ENCODE measurements at places on chromosomes 11 and 22.
A peak's percentile ranks its signal among the peaks of the same experiment; 100 is the strongest.

DNA sequence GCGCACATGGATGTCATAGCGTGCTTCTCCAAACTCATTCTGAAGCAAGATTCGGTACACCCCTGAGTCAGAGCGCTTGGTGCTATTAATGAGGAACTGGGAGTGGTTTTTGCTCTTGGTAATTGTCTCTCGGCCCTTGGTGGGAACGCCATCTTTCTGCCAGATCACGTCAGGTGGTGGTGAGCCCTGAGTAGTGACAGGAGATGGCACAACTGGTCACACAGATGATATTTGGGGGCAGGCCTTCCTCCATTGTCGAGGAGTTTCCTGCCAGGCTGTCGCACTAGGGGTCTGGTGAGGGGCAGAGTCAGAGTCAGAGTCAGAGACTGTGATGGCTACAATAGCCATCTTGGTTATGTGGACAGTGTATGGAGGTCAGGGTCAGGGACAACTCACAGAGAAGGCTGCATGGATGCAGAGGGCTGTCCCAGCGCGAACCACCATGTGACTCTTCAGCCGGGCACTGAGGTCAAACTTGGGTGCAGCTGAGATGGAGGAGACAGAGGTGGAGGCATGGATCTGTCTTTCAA, 9.3 kb downstream of the TMEM86A start:
- DNase-seq: no peak

DNA sequence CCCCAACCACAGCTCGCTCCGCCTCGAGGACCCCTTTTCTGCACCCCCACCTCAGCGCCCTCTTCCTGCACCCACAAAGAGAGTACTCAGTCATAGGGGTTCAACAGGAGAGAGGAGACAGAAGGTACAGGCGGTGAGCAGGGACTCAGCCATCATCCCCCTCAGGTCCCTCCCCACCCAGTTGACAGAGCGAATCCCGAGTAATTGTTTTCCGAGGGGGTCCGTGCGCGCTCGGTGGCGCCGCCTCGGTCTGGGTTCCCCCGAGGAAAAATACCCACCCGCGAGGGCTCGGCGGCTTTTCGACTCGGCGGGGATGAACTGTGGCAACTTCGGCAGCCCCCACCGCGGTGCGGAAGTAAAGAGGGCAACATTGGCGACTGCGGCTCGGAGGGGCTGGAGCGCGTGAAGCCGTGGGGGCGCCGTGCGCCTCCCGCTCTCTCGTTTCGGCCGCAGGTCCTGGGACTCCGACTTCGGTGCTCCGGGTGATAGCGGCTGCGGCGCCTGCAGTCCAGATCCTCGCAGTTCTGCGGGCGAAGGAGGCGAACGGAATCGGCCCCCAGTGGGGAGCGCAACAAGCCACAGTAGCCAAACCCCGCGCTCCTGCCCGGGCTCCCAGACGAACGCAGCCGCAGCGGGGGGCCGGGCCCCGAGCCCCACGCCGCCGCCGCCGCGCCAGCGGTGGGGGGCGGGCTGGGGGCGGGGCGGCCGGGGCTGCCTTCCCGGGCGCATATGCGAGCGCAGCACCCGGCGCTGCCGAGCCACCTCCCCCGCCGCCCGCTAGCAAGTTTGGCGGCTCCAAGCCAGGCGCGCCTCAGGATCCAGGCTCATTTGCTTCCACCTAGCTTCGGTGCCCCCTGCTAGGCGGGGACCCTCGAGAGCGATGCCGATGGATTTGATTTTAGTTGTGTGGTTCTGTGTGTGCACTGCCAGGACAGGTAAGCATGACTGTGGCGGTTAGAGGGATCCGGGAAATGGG, at the start of gene NELL1:
Gene NELL1 (plus strand): TSS at position 743 of the 976 bp plus-strand sequence.
- DNase-seq: no peak

DNA sequence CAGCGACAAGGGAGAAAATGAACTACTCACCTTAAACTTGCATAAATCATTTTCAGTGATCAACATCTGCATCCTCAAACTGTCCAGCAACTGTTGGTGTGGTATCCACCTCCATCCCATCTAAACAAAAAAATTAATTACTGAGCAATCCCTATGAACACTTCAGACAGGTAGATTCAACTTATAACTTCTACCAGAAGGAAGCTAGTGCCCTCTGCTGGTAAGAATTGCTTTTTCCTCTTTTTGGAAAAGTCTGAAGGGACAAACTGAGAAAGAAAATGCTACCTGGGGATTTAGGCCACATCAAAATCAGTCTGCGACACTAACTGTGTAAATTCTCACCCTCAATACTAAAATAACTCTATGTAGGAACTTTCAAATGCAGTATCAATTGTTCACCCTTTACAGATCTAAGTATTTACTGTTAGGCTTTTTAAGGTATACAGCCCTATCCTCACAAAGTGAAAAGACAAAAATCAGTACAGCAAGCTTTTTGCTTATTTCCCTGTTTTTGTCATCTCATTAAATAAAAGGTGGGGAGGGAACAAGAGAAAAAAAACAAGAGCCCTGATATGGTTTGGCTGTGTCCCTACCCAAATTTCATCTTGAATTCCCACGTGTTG, 17.9 kb downstream of the CLNS1A start:
- DNase-seq: peak; percentile 25

DNA sequence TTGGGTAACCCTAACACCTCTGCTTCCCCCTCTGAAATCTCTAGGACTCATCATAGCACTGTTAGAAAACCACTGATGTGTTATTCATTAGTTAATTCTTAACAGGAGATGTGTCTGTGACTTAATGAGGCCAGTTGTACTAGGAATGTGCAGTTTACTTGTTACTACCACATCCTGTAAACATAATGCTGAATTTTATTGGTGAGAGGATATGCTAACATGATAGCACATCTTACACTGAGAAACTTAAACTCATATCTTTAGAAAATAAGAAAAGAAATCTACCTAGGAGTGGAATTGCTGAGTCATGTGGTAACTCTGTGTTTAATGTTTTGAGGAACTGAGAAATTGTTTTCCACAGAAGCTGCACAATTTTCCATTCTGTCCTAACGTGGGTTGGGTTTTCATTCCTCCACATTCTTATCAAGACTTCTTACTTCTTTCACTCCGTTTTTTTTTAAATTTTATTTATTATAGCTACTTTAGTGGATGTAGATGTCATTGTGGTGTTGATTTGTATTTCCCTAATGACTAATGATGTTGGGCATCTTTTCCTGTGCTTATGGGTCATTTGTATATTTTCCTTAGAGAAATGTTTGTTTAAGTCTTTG, 33.7 kb downstream of the RNF121 start:
- no peak for DNase-seq

DNA sequence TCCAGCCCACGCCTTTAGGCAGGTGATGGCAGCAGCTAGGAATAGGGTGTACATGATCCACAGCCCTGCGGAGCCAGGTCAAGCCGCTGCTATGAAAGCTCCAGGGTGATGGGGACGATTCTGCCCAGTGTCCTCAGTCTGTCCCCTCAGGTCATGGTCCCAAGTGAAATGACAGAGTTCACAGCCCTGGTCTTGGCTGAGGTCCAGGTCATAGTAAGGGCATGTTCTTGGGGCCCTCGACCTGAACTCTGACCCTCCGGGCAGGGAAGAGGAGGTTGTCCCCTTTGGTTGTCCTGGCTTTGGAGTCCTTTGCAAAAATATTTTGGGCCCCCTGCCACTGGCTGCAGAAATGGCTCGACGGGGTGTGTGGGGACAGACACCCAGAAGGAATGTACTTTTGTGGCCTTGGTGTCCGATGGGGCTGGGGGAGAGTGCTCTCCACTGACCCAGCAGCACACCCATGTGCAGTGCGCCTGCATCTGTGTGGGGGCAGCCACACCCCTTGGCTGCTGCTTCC, 7.3 kb downstream of the C22orf31 start:
- no peak for DNase-seq

- DNase-seq: no peak
These were observed 9.8 kb downstream of the SCN4B start for GRCh38 chr11:118142809-118143208.

- DNase-seq: no peak
These were observed 52.4 kb downstream of the MCM5 start for GRCh38 chr22:35452351-35452781.

DNA sequence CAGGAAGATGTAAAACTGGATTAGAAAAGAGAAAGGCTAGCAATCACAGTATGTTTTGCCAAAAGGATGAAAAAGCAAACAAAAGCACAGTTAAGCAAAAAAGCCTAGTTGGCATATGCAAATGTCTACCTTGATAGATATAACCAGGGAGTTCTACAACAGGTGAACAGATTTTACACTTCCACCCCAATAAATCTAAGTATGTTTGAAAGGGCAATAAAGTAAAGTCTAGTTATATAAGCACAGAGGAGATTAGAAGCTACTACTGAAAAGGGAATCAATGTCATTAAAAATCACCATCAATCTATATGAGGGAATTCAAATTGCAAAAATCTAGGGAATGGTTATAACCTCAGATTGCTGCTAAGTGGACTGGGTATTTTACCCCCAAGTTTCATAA, 49.7 kb downstream of the CELF1 start:
- DNase-seq: no peak

DNA sequence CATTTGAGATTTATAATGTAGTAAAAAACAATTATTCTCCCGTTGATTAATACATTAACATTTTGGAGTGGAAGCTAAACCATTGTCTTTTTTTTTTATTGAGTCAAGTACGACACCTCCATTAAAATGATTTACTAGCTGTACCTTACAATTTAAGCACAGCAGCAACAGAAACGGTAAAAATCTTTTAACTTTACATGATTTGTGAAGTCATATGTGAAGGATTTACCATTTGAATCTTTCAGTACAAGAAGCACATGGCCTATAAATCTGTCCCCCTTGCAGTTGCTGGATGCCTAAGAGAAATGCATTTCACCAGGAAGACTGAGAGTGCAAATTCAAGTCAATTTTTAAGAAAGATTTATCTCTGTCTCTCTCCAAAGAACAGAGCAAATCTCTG, 324.6 kb downstream of the CADM1 start:
- peak; percentile 26 for DNase-seq

DNA sequence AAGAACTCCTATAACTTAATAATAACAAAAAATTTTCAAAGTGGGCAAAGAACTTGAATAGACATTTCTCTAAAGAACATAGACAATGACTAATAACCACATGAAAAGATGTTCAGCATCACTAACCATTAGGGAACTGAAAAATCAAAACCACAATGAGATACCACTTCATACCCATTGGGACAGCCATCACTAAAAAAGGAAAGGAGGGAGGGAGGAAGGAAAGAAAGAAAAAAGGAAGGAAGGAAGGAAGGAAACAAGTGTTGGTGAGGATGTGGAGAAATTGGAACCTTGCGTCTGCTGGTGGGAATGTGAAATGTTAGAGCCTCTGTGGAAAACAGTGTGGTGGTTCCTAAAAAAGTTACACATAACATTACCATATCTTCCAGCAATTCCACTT, 55.8 kb downstream of the MS4A13 start:
- DNase-seq: no peak

DNA sequence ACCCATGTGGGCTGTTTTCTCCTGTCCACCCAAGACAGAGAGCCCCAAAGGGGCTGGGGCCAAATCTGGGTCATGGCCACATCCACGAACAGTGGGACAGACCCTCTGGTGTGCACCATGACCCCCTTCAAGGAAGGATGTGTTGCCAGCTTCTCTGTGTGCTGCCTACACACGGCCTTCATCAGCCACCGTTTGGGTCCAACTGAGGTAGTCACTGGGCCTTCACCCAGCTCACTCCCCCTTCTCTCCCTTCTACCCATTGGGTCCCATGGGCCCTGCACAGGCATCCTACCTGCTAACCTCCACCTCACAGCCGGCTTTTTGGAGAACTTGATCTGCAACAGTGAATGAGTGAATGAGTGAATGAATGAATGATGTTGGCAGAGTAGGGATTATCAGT, 1484.9 kb downstream of the BRD1 start:
- no peak for DNase-seq

- no peak for DNase-seq
These were observed 111.9 kb downstream of the EHF start for GRCh38 chr11:34732831-34733230.

DNA sequence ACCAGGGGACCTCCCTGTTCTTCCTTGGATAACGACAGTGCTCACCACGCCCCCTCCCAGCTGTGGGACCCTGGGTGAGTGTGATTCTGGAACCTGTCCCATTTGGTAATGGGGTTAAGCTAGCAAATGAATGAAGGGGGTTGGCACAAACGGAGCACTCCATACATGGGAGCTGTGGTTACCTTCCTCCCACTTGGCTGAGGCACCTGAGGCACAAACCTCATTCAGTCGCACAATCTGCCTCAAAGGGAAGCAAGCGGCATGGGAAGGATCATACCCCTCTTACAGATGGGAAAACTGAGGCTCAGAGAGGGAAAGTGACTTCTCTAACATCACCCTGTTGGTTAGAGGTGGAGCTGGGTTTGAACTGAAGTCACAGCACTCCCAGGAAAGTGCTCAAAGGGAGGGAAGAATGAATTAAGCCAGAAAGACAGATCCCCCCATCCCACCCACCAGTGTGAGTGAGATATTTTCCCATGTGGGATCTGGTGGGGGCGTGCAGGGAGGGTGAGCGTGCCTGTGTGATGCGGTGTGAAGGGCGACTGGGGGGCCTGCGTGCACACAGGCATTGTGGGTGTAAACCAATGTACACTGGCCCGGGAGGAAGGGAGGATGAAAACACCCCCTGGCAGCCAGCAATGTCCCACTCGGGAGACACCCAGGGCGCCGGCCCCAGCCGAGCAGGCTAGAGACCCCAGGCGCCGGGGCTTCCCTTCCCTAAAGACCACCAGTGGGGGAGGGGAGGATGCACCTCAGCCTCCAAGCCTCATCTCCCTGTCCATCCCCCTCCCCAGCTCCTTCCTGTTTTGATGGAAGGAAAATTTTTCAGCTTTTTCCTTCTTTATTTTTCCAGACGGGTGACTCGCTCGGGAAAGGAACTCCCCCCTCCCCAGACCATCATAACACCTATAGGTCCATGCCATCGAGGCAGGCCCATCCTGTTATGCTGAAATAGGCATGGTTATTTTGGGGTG, 8.0 kb upstream of the PDGFB start:
- no peak for DNase-seq

DNA sequence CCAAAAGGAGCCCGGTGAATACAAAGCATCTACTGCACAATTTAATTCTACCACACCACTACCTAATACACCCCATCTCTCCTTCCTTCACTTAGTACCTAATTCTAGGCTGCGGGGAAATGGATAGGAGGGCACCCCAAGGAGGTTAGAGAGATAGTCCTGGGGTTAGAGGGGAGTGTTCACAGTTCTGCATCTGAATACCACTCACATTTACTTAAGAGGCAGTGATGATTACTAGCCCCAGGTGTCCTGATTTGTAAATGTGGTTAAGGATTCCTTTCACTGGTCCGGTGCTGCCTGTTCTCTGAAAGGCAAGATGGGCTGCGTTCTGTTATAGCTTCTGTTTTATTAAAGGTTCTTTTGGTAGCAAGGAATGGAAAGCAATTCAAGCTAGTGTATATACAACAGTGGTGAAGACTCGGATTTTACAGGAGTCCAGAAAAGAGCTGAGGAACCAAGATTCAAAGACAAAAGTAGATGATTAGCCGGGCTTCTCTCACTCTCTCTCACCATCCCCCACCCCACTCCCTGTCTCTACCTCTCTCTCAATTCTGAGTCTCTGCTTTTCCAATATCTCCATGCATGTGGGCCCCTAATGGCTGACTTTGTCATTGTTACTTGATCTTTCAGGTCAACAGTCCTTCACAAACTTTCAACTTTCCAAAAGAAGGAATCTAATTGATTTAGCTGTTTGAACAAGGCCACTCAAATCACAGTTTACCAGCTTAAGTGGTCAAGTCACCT, 8.7 kb upstream of the KCNA4 start:
- no peak for DNase-seq

Measured in NCI-H1417 treated with DMSO at 0.1 percent for 48 hours (cell line).